Left renal cortex interstitium (tissue), 4 donors: ENCODE measurements at places on chromosomes 5 and 9. TPM values are rescaled to one million over a fixed set of nuclear protein-coding genes. Genes with fewer than 3 reads are reported as not detected.

DNA sequence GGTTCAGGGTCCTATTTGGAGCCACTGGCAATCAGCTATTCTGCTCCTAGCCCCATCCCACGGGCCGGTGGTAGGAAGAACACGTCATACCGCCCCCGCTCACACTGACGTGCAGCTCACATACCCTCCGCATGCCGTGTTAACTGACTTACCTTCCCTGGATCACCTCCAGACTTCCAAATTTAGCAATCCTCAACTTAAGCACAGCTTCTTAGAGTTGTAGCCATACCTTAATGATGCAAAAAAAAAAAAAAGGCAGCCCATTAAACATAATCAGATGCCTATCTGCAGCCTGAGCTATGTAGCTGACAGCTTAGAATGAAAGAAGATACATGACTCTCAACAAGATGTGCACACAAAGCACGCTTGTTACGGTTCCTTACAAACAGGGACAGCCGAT, 93.0 kb downstream of the IRX2 start:
- no peak for DNase-seq

- no peak for DNase-seq
Measured at GRCh38 chr5:179272326-179273072, 72.8 kb downstream of the ADAMTS2 start.

CCDC192 gene
- 0.89 TPM for polyA plus RNA-seq

DNA sequence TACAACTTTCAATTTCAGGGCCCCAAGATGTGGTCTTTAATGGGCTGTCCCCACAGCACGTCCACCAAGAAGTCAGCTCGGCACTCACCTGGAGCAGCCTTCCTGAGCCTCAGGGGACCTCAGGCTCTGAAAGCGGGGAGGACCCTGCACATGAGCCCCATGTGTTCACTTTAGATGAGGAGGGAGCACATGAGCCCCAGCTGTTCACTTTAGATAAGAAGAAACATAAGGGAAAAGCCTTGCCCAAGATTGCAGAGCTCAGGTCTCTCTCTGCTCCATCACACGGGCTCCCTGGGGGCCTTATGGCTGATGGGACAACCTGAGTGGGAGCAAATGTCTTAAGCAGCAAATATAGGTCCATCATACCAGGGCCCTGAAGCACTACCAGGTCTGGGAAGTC, 56.4 kb downstream of the NIPSNAP3B start:
- no peak for DNase-seq

- no peak for DNase-seq
Measured at GRCh38 chr5:133086366-133086875, 34.6 kb downstream of the HSPA4 start.

GRCh38 chr5:39231705-39232525, 12.6 kb upstream of the FYB1 start:
- DNase-seq = no peak

SLC1A3 gene
- polyA plus RNA-seq = 2.2 TPM

GRCh38 chr9:14245901-14246525, 67.9 kb downstream of the NFIB start:
- DNase-seq = no peak

BSPRY gene
- 9.3 TPM for polyA plus RNA-seq

DNA sequence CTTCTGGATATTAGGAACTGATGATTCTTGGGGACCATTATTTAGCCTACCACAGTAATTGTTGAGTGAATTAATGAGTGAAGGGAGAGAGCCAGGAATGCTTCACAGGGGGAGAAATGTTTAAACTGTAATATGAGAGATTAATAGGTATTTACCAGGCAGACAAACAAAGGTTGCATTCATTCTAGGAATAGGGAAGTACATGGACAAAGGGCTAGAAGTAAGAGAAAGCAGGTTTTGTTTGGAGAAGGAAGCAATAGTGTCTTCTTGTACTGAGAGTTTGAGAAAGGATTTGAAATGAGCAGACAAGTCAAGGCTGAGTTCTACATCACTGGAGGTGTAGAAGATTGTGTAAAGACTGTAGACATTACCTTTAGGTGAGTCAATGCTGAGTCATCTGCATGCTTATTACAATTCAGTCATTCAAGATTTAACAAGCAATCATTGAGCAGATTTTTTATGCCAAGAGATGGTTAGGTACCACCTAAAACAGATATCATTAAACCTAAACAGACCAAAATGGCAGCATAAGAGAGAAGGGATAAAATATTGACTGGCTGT, 8.0 kb downstream of the TAF1L start:
- no peak for DNase-seq

GRCh38 chr9:88826771-88827181, 164.5 kb upstream of the S1PR3 start:
- no peak for DNase-seq

GRCh38 chr5:8474569-8474930, 605.6 kb downstream of the MTRR start:
- no peak for DNase-seq

- DNase-seq = no peak
Measured at GRCh38 chr5:6419340-6419852, 29.3 kb upstream of the UBE2QL1 start.

- no peak for DNase-seq
Measured at GRCh38 chr9:107945961-107946360, 456.4 kb upstream of the KLF4 start.

GFI1B gene
- polyA plus RNA-seq = 1.0 TPM

DNA sequence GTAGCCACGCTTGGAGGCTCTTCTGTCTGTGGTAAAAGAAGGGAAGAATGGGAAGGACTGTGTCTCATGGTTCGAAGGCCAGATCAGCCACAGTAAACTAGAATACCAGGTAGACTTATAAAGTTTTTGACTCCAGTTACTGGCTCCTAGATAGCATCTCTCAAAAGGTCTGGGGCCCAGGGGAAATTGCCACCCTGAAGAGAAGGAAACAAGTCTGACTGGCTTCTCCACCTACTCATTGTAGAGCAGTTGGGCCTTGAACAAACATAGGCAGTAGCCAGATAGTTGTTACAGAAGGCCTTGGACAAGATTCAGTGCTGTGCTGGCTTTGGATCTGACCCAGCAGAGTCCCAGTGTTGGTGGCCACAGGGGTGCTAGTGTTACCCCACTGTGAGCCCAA, 890.4 kb downstream of the EFNA5 start:
- DNase-seq = no peak

OR1L1 gene
- polyA plus RNA-seq = not detected

GRCh38 chr9:37102486-37102885, 17.9 kb upstream of the ZCCHC7 start:
- no peak for DNase-seq

IFNA6 gene
- polyA plus RNA-seq = not detected

DNA sequence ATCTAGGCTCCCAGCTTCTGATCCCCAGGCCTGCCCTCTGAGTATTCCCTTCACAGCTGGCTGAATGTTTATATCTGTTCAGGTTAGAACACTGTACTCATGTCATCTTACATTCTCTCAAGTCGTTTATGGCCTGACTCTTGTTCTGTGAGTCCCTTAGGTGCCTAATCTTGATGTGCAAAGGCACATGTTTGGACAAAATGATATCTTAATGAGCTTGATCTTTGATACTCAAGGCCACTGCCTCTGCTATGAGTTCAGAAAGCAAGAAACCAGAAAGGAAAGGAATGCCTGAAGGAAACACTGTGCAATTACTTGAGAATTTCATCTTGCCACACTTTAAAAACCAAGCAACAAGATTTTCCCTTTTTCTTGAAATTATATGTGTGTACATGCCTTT, 391.8 kb upstream of the ZNF608 start:
- no peak for DNase-seq

TICAM2 gene
- 2.4 TPM for polyA plus RNA-seq

DNA sequence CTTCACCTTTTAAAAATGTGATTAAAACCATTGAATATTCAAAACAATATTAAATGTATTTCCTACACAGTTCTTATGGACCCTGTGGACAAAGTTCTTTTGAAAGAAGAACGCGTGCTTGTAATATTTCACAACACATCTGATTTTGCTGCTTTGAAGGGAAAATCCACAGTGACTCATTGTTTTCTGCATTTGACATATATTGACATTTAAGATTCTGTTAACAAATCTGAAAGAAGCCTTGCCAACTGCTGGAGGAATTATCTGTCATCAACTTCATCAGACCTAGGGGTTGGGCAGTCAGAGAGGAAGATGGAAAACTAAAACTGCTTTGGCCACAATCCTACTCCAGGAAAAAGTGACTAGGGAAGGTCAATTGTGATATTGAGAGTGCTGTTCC, 56.9 kb upstream of the RASEF start:
- DNase-seq = no peak

DNA sequence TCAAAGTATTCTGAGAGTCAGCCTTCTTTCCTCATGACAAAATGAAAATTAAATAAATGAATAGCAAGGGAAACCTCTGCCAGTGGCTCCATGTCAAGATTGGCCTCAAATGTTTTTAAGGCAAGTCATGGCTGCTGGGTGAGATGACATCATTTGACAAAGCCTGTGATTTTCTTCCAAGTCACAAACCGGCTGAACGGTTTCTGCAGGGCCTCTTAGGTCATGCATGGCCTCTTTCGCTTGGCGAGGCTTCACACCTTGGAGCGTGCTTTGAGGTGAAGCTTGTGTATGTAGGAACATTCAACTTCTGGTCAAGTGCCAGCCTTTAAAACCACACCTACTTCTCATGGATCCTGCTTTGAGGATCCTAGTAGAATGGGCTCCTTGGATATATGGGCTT, 161.0 kb upstream of the ZNF618 start:
- no peak for DNase-seq

DNA sequence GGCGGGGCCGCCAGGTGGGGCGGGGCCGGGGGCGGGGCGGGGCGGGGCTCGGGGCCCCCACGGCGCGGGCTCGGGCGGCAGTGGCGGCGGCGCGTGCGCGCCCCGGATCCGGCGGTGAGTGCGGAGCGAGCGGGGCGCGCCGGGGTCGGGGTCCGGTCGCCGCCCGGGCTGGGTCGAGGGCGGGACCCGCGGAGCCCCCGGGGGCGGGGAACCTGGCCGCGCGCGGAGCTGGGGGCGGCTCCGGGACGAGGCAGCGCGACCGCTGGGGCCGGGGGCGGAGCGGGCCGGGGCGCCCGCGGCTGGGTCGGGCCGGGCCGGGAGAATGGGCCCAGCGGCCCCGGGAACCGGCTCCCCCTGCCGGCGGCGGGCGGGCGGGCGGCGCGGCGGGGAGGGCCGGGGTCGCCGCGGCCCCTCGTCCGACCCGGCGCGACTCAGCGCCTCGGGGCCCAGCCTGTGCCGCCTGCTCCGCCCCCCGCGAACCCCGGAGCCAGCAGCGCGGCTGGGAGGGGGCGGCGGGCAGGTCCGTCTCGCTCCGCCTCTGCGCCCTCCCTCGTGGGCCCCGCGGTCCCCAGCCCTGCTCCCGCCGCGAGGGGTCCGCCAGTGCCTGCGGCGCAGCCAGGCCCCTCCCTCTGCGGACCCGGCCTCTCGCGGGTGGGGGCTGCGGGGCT, 3.1 kb downstream of the EGFL7 start:
- no peak for DNase-seq

DNA sequence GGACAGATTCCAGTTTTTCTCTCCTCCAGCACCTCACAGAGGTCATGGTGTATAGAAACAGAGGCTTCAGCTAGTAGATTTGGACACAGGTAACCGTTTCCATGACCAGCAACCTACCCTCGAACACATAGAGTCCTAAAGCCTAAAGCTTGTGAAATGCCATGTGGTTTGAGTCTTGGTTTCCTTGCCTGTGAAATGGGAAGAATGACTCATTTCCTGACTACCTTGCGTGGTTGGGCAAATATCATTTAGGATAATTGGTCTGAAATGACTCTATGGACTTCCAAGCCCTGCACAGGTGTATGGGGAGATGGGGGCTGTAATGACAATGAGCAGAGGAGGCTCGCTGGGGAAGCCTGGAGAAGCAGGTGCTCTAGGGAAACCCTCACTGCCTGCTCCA, 134.6 kb downstream of the TTLL11 start:
- DNase-seq = no peak
